ENCODE measurements at places on chromosomes 2 and 18.

DNA sequence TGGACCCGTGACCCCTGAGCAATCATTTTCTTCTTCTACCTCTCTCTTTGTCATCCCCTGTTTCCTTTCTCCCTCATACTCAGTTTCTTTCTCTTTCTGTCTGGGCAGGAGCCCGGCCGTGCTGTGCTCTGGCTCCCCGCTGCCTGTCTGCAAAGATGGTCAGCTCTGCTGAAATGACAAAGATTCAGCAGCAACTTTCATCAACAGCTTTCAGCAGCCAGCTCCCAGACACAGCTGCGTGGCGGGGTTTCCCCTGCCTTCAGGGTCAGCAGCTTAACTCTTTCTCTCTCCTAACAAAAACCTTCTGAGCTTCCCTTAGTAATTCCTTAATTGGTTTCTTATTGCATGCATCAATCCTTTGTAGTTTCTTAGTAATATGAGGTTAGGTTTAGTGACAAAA lies 1234.4 kb downstream of the CNTNAP5 start:
- no peak for DNase-seq

GRCh38 chr2:240579771-240580614 lies 6.5 kb upstream of the CAPN10 start:
- peak; percentile 77 for DNase-seq

- DNase-seq = no peak
These were observed 92.3 kb downstream of the HS1BP3 start for GRCh38 chr2:20558391-20559150.

- DNase-seq = no peak
These were observed 301.9 kb downstream of the ZEB2 start for GRCh38 chr2:144217853-144218633.

- no peak for DNase-seq
These were observed 52.0 kb downstream of the ZFP36L2 start for GRCh38 chr2:43174368-43174916.

DNA sequence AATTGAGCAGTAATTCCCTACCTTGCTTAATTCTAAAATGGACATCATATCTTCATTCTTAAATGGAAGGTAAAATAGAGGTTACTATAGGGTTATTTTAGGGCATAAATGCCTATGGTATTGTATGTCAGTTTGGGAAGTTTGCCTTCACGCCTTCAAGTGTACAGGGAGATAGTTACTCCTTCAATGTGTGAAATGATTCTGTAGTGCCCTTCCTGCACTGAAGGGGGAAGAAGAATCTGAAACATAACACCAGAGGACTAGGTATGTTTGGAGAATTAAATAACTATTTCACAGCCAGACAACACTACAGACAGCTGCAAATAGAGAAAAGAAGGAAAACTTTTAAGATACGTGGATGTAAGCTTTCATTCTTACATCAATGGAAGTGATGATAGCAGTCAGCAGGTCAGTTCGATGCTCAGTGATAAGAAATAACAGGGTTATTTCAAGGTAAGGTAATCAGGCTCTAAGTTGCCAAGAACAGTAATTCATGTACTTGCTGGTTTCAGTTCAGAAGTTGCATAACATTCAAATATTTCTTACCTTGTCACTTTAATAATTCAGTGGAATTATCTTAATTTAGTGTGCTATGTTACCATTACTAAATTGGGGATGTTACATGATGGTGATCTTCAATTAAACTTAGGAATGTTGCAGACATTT lies 4.0 kb downstream of the PKP4 start:
- no peak for DNase-seq

- DNase-seq = peak; percentile 12
These were observed 37.2 kb upstream of the BIN1 start for GRCh38 chr2:127143841-127144782.

DNA sequence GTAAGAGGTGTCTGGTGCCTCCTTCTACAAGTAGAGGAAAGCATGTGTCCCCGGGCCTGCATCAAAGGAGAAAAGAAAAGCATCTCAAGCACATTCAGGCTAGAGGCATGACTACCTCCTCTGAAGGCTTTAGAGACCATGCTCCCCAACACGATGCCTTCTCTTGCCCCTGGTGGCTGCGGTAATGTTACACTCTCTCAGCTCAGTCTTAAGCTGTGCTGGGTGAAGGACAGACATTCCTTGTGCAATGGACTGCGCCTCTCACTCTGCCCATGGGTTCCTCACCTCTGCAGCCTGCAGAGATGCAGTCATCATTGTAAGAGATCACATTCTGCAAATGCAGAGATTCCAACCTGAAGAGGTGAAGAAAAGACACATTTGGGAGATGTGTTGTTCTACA lies 148.2 kb upstream of the HNRNPA3 start:
- DNase-seq = no peak

DNA sequence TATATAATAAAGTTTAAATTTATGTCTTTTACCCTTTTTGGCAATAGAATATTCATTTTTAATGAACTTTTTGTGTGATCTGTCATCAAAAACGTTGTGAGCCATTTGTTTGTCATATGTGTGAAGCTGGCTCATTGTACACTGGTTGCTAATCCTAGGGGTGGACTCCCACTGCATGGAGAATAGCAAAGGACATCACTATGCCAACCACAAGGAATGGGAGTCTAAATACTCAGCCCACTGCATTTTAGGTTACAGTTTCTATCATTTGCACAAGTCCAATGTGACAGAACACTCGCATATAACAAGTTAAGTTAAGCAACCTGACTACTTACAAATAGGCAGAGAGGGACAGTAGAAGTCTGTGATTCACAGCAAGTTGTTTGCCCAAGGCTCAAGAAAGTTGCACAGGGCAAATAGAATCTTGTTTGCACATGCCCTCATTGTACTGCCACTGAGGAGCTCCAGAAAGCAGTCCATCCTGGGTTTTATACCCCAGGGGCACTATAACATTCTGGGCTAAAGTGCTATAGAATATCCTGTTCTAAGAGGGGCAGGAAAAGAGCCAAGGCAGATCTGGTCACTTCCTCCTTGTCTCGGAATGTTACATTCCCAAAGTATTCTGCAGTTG lies 545.9 kb upstream of the GCFC2 start:
- DNase-seq = no peak

DNA sequence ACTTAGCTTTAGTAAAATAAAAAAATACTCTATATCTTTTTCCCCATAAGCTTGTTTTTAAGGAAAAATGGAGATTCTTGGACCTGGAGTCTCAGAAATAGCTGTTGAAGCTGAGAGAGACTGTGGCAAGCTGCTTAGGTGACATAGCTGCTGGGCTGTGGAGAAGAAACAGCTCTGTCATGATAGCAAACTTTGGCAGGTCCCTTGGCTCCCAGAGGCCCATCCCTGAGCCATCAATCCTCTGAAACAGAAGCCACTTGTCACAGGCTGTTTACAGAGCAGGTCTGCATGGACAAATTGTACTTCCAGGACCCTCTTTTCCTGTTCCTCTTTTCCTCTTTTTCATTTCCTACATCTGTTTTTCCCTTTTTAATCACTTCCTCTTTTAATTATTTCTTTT lies 1370.1 kb upstream of the CRIM1 start:
- no peak for DNase-seq

DNA sequence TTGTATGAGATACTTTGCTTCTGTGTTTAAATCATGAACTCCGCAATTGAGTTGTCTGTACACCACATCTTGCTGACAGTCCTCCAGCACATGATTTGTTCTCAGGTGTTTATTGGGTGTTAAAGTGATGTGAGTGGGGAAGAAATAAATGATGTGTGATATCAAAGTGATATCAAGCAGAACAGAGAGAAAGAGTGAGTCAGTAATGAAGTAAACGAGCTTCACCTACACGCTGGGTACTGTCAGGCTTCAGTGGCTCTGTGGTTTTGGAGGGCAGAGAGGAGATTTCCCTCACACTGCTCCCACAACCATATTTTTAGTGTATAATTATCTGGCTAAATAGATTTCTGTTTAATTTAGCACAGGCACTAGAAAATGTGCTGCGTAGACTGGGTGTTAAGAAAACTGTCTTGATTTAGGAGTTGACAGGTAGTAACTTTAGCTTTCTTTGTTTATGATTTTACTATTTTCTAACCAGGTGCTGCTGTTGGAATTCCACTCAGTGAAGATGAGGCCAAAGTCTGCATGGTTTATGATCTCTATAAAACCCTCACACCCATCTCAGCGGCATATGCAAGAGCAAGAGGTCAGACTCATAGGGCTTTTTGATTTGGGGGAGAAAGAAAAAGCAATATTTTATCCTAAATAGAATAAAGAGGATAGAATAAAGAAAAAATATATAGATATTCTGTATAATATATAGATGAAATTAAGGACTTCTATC lies 21.2 kb downstream of the ATIC start:
- DNase-seq = no peak

GRCh38 chr2:71928734-71929481 lies 218.8 kb downstream of the CYP26B1 start:
- no peak for DNase-seq

Measured in HCT116 (cell line).